CD8-positive, alpha-beta T cell (primary cell): ENCODE measurements at places on chromosomes 5 and 9.

DNA sequence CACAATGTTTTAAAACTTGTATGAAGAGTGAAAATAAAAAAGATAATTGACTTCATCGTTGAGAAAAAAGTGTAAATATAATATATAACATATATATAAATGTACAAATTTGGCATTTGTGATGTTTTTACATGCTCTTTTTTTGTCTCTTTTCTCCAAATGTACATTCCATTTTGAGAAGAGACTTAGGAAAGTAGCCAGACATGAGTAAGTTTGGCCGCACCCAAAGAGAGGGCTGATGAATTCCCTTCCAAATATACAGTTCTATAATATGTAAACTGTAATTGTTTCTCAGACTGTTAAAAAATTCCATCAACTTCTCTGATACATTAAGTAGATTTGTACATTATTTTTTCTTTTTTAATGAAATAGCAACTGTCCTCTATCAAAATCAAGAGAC, 193.2 kb upstream of the MAP3K1 start:
- no peak for DNase-seq

DNA sequence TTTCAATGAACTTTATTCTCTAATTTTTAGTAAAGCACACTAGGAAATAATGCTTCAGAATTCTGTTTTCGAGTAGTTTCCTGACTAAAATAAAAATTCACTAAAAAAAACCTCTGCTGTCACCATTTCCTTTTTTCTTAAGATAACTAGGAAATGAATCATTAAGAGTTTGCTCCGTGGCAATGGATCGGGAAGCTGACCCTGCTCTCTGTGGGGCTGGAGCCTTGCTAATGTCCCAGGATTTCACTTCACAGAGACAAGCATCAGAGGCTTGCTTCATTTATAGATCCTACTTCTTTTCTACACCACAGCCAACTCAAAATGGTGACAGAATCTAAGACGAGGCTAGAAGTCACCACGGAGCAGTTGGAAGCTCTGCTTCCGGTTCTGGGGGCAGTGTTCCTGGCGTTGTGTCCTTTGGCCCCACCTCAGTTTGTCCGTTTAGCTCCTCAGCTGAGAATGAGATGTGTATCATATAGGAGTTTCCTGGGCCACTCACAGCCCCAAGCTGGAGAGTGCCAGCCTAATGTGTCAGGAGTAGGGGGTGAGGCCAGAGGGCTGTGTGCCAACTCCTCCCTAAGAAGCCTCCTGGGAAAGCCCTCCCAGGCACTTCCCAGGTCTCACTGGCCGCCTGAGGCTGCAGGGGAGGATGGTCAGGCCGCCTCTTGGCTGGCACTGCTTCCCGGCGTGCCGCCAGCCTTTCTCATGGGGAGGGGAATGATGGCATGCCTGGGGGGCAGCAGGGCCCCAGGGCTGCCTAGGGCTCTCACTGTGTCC, 19.6 kb downstream of the TENT4A start:
- DNase-seq, result no peak

DNA sequence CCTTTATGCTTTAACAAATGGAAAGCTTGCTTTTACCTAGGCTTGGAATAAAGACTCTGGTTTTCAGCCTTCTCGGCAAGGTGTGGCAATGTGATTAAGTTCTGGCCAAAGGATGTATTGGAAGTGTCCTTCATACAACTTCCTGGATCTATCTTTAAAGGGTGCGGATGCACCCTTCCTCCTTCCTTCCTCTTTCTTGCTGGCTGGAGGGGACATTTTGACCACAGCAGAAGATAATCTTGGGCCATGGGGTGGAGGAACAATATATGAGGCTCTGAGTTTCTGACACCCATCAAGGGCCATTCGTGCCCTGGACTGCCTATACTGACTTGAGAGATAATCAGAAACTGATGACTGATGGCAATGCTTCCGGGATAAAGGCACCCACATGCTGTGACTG, 145.7 kb downstream of the ACER2 start:
- DNase-seq, result no peak

GRCh38 chr9:18928711-18929110, 104.3 kb downstream of the SAXO1 start:
- DNase-seq, result no peak

DNA sequence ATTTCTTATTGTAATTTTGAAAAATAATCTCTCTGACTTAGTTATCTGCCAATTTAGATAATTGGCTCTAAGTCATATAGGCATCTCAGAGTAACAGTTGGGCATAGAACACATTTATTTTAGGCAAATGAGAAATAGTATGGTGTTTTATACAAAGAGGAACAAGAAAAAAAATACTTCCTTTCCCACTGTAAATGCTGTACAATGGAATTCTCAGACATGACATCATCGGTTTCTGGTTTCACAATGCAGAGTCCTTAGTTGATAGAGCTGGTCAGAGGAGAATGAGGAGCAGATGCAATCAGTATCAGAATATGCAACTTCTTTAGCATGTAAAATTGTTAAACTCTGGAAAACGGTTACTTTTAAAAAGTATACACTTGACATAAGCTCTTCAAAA, 49.4 kb downstream of the PLK2 start:
- DNase-seq, result no peak

DNA sequence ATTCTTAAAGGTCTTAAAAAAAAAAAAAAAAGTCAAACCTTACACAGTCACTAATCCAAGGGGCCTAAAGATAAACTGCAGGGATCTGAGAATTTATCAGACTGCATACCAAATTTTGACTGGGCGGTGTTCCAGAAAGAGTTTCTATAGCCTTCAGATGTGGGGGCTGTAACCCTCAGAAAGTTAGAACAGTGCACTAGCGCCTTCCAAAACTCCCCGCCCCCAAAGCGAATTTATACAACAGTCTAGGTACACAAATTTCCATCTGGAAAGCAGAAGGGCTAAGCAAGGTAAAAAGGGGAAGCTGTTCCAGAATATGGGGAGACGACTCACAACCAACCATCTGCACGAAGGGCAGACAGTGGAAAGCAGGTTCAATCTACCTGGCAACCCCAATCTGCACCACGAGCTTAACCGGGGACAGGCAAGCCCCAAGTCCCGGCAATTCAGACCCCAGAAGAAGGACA, 813 bp downstream of the ERMP1 start:
- DNase-seq, result no peak
